ENCODE measurements at places on chromosomes 3 and 15. TPM values are rescaled to one million over a fixed set of nuclear protein-coding genes. Genes with fewer than 3 reads are reported as not detected.

DNA sequence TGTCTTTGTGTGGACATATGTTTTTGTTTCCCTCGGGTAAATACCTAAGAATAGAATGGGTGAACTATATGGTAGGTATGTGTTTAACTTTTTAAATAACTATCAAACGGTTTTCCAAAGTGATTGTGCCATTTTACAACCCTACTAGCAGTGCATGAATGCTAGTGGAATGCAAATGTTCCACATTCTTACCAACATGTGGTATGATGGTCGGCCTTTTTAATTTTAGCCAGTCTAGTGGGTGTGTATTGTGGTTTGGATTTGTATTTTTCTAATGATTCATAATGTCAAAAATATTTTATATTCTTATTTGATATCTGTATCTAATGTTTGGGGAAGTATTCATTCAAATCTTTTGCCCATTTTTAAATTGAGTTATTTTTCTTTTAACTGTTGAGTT lies 68.2 kb upstream of the SMAD3 start:
- no peaks in the 10 kb centered on the region for H3K4me1 ChIP-seq
- H3K36me3 ChIP-seq: no peaks in the 10 kb centered on the region
- no peak overlapping the region for H3K27ac ChIP-seq
- H3K27me3 ChIP-seq: no peaks in the 10 kb centered on the region

DNA sequence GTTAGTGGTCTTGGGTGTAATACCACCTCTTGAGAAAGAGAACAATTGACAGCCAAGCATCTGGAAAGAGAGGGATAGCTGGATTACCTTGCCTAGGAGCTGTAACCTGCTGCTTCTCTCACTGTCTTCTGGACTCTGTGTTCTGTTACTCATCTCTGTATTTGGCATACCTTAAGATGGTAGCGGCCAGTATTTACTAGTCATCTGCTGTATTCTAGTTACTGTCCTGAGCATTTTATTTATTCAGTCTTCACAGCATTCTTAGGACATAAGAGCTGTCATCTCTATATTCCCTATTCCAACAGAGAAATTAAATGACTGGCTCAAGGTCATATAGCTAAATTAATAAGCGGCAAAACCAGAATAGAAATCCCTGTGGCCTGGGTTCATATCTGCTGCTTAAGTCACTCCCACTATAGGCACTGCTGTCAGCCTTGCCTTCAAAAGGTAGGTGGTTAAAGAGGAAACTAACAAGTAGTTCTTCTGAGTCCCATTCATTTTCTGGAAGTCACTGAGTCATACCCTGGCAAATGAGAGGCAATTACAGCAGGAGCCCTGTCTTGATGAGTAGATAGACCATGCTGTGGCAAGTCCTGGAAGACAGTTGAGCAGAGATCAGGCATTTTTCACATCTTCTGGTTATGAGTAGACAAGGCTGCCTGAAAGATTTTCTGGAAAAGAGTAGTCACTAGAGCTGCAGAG lies 68.2 kb downstream of the RAB7A start:
- H3K4me3 ChIP-seq: no peak overlapping the region
- peak overlapping the region; percentile 52 for H3K27ac ChIP-seq
- peaks cover 32% of the 10 kb centered on the region for H3K36me3 ChIP-seq
- peaks cover 62% of the 10 kb centered on the region for H3K4me1 ChIP-seq
- no peaks in the 10 kb centered on the region for H3K27me3 ChIP-seq

DNA sequence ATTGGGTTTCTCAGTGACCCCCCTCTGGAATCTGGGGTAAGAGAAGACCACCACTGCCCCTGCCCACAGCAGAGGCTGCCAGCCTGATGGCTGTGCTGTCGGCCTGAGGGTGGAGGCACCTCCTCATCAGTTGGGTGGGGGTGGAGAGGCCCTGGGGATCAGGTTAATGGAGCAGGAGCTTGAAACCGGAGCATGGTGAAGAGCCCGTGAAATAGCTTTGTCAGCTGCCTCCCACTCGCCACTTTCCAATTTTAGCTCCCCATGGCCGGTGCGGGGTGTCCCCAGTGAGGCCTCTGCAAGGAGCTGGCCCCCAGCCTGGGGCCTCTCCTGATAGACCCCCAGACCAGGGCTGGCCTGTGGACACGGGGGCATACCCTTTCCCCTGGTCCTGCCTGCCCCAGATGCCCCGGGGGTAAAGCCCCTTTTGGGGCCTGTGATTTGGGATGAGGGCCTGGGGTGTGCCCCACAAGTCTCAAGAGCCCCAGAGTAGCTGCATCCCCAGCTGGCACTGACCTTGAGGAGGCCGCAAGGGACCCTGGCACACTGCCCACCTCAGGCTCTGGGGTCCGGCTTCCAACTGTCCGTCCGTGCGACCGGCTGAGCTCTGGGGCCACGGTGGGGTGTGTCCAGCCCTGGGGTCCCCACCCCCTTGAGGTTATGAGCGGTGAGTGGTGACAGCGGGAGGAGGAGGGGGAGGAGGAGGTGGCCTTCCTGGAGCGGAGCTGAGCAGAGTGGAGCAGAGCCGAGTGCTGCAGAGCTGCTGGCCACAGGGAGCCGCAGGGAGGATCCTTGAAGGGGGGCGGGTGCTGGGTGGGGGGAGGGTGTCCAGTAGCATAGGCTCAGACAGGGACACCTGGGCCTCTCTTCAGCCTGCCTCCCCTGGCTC lies at the start of gene HHATL:
TSS of gene HHATL (minus strand) at position 733 of the 886 bp plus-strand sequence. CDS start 1,972 bp downstream, outside the sequence.
- DNase-seq: peak; percentile 59
- peak within 1 kb of the TSS; percentile 92 for H3K27ac ChIP-seq
- peak within 1 kb of the TSS; percentile 63 for H3K4me3 ChIP-seq
- H3K27me3 ChIP-seq: no peaks in the 10 kb centered on the region
- H3K4me1 ChIP-seq: no peaks in the 10 kb centered on the region
- peaks cover 13% of the 10 kb centered on the region for H3K36me3 ChIP-seq

DNA sequence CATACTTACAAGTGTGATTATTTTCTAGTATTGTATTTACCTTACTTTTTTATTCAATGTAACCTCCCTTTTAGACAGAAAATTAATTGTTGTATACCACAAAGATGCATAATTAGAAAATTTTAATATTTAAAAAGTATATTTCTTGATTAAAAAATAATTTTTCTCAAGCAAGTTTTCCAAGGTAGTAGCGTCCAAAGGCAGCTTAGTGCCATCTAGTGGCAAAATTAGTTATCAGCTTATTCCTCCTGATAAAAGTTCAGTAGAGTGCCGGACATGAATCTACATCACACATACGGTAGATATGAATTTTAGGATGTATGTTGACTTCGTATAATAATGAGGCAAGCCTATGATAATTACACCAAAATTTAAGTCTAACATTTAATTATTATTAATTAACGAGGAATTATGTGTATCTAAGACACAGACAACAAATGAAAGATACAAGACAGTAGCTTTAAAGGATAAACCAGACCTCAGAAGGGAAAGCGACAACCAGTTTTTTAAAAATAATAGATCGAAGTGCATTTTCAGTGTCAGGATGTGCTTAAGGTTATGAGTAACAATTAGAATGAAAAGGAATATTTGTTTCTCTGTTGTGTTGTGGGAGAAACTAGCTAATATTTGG lies 405.9 kb downstream of the ROBO1 start:
- H3K4me3 ChIP-seq: no peak overlapping the region
- H3K27me3 ChIP-seq: no peaks in the 10 kb centered on the region
- H3K4me1 ChIP-seq: no peaks in the 10 kb centered on the region
- no peak overlapping the region for H3K27ac ChIP-seq

DNA sequence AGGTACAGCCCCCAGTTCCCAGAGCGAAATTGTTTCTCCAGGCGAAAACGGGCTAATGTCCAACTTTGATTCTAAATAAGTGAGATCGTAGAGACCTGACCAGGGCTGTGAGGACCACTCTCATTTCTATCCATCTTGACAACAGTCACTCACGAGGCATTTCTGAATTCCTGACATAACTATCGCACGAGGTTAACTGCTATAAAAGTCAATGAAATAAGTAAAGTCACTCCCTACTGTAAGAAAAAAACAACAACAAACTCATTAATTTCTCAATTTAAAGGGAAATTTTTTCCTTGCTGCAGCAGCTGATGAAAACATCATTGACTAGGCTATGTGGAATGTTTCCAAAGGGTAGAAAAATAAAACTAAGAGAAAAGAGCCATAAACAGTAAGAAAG lies 69.1 kb downstream of the GREM1 start:
- no peak for DNase-seq
- no peaks in the 10 kb centered on the region for H3K4me1 ChIP-seq
- H3K36me3 ChIP-seq: no peaks in the 10 kb centered on the region
- H3K4me3 ChIP-seq: no peak overlapping the region
- H3K27ac ChIP-seq: no peak overlapping the region
- no peaks in the 10 kb centered on the region for H3K27me3 ChIP-seq

- no peak overlapping the region for H3K4me3 ChIP-seq
- DNase-seq: no peak
- no peaks in the 10 kb centered on the region for H3K27me3 ChIP-seq
Measured at GRCh38 chr15:55250392-55250791, 39.2 kb downstream of the RAB27A start.

DNA sequence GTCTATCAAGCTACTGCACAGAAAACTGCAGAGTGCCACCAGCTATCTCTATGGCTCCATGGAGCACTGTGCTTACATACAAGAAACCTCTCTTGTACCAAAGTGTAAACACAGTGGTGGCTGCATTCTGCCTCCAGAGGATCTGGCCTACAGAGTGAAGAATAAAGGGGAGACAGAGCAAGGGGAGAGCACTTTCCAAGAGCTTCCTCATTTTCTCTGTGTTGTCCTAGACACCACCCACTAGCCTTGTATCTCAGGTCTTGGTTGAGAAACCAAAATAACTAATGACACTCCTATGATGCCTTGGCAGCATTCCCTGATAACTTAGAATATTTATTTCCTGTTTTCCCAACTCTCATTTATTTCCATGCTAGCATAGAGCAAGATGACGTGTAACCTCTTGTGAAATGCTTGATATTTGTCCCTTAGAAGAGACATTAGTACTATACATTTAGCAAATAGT lies 56.9 kb upstream of the PHLDB2 start:
- no peak overlapping the region for H3K4me3 ChIP-seq
- no peak for DNase-seq
- H3K27me3 ChIP-seq: no peaks in the 10 kb centered on the region
- H3K27ac ChIP-seq: peak overlapping the region; percentile 40
- peaks cover 27% of the 10 kb centered on the region for H3K4me1 ChIP-seq
- H3K36me3 ChIP-seq: no peaks in the 10 kb centered on the region

DNA sequence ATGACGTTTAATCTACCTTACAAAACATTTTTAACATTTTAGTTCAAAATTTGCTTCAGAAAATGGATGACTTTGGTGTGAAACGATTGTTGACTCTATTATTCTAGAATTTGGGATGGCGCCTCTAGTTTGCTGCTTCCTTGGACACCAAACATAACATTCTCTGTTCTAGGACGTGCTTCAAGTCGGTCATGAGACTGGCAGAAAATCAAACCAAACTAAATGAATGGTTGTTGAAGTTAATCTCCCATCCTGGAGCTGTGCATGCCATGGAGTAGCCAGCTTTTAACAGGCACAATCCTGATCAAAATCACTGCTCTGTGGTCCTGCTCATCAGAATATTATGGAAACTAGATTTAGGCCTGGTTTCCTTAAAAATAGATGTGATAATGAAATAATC lies 9.6 kb upstream of the LRRFIP2 start:
- H3K36me3 ChIP-seq: no peaks in the 10 kb centered on the region
- no peak overlapping the region for H3K4me3 ChIP-seq
- no peaks in the 10 kb centered on the region for H3K27me3 ChIP-seq
- no peak for DNase-seq
- peaks cover 27% of the 10 kb centered on the region for H3K4me1 ChIP-seq
- peak overlapping the region; percentile 73 for H3K27ac ChIP-seq

DNA sequence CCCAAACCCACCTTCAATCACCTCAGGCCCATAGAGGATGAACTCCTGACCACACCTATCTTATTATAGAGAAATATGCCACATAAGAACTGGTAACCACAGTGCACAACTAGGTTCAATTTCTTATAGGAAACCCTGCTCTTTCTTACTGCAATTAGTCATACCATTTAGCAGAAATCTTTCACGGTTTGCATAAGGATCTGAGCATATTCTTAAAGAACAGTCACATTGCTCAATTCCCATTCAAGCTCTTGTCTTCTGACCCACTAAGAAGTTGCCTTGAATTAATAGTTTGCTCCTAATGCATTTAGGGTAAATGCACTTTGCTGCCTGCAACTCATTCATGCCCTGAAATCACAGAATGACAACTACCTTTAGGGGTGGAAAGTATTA lies 9.2 kb downstream of the ERC2 start:
- H3K27me3 ChIP-seq: no peaks in the 10 kb centered on the region
- no peak overlapping the region for H3K4me3 ChIP-seq
- DNase-seq: no peak
- no peaks in the 10 kb centered on the region for H3K36me3 ChIP-seq
- H3K27ac ChIP-seq: no peak overlapping the region

- H3K36me3 ChIP-seq: no peaks in the 10 kb centered on the region
- no peaks in the 10 kb centered on the region for H3K27me3 ChIP-seq
- H3K27ac ChIP-seq: no peak overlapping the region
- no peak for DNase-seq
Measured at GRCh38 chr3:121747976-121748375, 1.6 kb downstream of the GOLGB1 start.

- H3K27me3 ChIP-seq: no peaks in the 10 kb centered on the region
- no peaks in the 10 kb centered on the region for H3K4me1 ChIP-seq
- H3K27ac ChIP-seq: no peak overlapping the region
- no peak for DNase-seq
Measured at GRCh38 chr15:38975282-38975990, 410.8 kb upstream of the RASGRP1 start.

- no peak overlapping the region for H3K4me3 ChIP-seq
- peak; percentile 53 for DNase-seq
- no peaks in the 10 kb centered on the region for H3K4me1 ChIP-seq
- H3K27me3 ChIP-seq: no peaks in the 10 kb centered on the region
- no peak overlapping the region for H3K27ac ChIP-seq
Measured at GRCh38 chr3:59426821-59427565, 377.2 kb upstream of the CFAP20DC start.

DNA sequence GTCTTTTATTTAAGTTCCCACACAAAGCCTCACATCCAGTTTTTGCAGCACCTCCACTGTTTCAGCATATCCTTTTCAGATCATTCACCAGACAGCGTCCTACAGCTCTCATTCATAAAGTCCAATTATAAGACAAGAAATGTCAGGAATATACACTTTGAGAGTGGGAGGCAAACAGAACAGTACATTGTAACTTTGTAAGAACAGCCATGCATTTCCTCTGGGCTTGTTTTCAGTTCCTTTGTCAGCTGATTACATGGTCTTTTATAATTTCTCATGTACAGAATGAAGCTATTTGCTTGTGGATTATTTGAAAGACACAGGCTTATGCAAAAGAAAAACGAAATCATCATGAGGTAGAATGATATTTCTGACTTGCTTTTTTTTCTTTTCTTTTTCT lies 85.7 kb downstream of the SOX2 start:
- DNase-seq: no peak
- no peak overlapping the region for H3K4me3 ChIP-seq
- no peaks in the 10 kb centered on the region for H3K27me3 ChIP-seq
- H3K36me3 ChIP-seq: no peaks in the 10 kb centered on the region

GRCh38 chr15:73017987-73018386 lies 34.3 kb upstream of the NEO1 start:
- H3K27ac ChIP-seq: no peak overlapping the region
- H3K4me3 ChIP-seq: no peak overlapping the region
- H3K4me1 ChIP-seq: no peaks in the 10 kb centered on the region
- no peaks in the 10 kb centered on the region for H3K36me3 ChIP-seq

Gene IL16
- total RNA-seq: 12.1 TPM

Gene POMGNT2
- 33.1 TPM for total RNA-seq

Gene AGBL1
- total RNA-seq: not detected

Gene GCSAM
- total RNA-seq: not detected

Gene SEMA3F
- 6.3 TPM for total RNA-seq

Gene PTH1R
- 7.2 TPM for total RNA-seq
